ENCODE measurements at places on chromosomes 1 and 21.

DNA sequence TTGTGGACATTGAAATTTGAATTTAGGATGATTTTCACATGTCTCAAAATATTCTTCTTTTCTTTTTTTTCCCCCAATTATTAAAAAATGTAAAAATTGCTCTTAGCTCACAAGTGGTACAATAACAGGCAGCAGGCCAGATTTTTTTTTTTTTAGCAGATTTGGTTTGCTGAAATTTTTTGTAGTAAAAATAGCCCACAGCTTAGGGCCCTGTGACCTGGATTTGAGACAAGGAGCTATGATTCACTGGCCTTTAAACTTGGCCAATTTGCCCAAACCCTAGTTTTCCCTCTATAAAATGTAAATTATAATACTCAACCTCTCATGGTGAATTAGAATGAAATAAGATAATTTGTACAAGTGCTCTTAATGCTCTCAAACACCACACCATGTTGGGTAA, 253.8 kb downstream of the DYRK1A start:
- DNase-seq: no peak

- peak; percentile 28 for DNase-seq
Measured at GRCh38 chr1:17516303-17517214, 22.9 kb upstream of the ARHGEF10L start.

GRCh38 chr1:183968386-183968785, 69.1 kb downstream of the COLGALT2 start:
- DNase-seq: no peak

- no peak for DNase-seq
Measured at GRCh38 chr1:53964109-53964508, 18.0 kb downstream of the LRRC42 start.

GRCh38 chr1:38555130-38555529, 304.4 kb downstream of the RRAGC start:
- no peak for DNase-seq

DNA sequence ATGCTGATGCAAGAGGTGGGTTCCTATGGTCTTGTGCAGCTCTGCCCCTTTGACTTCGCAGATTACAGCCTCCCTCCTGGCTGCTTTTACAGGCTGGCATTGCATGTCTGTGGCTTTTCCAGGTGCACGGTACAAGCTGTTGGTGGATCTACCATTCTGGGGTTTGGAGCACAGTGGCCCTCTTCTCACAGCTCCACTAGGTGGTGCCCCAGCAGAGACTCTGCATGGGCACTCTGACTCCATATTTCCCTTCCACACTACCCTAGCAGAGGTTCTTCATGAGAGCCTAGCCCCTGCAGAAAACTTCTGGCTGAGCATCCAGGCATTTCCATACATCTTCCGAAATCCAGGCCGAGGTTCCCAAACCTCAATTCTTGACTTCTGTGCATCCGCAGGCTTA, 989.0 kb downstream of the PLA2G4A start:
- no peak for DNase-seq

GRCh38 chr1:6960291-6960811, 175.1 kb downstream of the CAMTA1 start:
- peak; percentile 52 for DNase-seq

GRCh38 chr1:156601892-156602291, 613 bp upstream of the GPATCH4 start:
- DNase-seq: no peak

DNA sequence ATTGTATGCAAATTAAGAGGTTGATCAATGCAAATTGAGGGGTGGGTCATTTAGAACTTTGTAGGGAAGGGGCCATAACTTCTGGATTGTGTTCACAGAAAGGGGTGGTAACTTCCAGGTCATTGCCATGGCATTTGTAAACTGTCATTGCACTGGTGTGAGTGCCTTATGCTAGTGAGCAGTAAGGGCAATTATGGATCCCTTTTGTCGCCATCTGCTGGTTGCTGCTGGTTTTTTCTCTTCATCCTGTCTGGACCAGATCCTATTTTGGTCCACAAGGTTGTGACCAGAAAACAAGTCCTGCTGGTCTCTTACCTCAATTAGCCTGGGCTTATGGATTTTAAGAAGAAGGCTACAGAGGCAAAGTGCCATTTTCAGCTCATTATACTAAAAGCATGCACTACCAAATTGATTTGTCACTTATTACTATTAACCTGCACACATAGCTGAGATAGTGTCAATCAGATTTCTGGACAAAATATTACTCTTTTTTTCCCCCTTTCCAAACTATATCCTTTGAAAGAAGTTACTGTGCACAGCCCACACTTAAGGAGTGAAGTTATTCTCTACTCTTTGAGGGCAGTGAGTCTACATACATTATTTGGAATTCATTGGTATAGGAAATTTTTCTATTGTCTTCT, 196.2 kb downstream of the ZC3H11B start:
- DNase-seq: peak; percentile 66

- DNase-seq: no peak
Measured at GRCh38 chr1:66090859-66091457, 298.3 kb downstream of the PDE4B start.

All from nephron progenitor cell (in vitro differentiated cells).